ENCODE measurements at places on chromosomes 2 and 18.
A peak's percentile ranks its signal among the peaks of the same experiment; 100 is the strongest.

DNA sequence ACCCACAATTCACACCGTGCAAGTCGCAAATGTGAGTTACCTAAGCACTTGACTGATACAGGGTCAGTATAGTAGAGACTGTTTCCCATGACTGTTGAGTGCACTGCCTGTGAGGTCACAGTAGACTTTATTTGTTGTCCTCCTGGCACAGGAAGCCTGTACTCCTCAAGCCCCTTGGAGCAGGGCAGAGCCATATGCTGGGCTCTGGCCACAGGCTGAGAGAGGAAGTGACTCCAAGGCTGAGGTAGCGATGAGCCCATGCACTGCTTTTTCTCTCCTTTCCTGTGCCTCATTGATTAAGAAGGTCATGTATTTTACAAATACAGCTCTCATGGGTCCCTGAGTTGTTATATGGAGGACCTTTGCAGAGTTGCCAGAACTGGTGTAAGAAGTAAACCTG lies 287.7 kb downstream of the SRBD1 start:
- no peak for DNase-seq

- DNase-seq = no peak
These were observed 46.6 kb upstream of the ATP6V1B1 start for GRCh38 chr2:70888923-70889715.

- DNase-seq = no peak
These were observed 105.6 kb upstream of the ZNF521 start for GRCh38 chr18:25457601-25458000.

GRCh38 chr2:66125951-66126350 lies 309.0 kb upstream of the MEIS1 start:
- DNase-seq = no peak

- DNase-seq = no peak
These were observed 13.4 kb upstream of the DLX2 start for GRCh38 chr2:172116107-172116506.

- DNase-seq = no peak
These were observed 45.9 kb downstream of the FSHR start for GRCh38 chr2:49108436-49108835.

DNA sequence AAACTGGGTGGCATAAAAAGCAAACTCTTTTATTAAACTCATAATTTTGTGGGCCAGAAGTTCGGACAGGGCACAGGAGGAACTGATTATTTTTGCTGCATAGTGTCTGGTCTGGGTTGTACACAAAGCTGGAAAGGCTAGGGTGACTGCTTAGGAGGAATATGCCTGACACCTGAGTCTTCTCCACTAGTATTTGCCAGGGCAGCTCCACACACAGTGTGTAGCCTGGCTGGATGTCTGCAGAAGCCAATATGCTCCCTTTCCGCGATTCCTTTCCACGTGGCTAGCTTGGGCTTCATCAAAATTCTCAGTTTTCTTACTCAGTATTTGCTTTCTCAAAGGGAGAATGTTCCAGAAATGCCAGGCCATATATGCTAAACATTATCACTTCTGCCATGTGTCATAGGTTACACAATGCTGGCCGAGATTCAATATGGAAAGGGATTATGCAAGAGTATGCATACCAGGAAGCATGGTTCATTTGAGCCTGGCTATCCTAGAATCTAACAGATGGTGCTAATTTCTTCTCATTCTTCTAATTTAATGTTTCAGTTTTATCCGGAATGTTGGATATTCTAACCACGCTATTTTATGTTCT lies 142.7 kb upstream of the DOK6 start:
- no peak for DNase-seq

DNA sequence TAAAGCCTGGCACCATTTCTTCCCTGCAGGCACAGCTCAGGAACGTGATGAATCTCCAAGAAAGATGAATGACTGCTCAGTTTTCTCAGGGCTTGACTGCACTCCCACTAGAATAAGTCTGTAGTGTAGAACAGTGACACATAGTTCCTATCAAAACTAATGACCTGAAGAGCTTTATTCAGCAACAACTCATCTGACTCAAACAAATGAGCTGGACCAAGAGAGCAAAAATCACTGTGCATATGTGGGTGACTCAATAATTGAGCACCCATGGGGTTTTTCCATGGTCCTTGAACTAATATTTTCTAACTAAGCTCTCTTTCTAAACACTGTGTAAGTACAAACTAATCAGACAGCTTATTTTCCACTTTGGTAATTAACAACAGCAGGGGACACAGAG lies 61.1 kb upstream of the XDH start:
- DNase-seq = no peak

DNA sequence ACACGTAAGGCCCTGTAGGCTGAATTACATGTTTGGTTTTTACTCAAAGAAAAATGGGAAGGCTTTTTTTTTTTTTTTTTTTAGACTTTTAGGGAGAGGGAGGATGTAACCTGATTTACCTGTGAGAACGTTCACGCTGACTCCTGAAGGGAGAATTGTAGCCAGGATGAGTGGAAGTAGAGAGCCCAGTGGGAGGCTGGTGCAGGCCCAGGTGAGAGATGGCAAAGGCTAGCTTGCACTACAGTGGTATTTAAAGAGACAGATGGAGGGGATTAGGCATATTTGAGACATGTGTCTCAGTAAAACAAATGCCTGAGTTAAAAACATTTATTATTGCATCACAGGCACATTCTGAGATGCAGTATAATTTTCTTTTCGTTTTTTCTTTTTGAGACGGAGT lies 107.9 kb downstream of the CCDC85A start:
- no peak for DNase-seq

DNA sequence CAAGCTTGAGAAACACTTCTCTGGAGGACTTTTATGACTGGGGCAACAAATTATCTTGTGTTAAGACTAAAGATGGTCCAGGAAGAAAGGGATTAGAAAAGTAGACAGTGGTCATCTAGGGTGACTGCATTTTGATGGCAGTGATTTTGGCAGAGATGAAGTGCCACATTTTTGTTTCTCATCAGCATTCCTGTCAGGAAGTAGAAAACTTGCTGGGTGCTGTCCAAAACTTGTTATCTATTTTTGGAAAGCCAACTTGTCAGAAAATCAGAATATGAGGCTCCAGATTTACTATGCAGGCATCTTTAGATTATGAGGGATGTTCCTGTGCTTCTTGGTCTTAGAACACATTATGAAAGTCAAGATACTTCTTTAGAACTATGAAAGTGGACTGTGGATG lies 29.0 kb upstream of the CALCRL start:
- DNase-seq = no peak

GRCh38 chr2:131055169-131056065 lies 37.8 kb downstream of the FAM168B start:
- DNase-seq = no peak

DNA sequence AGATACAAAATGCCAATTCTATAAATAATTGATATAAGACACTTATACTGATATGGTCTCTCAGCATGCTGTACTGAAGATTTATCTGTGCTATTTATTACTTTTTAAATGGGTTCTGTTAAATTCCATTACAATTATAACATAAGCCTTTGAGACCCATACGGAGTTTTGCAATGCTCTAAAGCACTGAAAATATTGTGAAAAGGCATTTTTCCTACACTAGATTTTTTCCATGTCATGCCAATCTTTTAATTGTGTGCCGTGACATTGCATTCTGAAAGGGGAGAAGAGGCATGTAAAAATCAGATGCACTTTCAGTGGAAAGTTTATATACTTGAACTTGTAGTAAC lies 46.5 kb downstream of the EFEMP1 start:
- no peak for DNase-seq

GRCh38 chr2:168519534-168520308 lies 63.6 kb downstream of the CERS6 start:
- DNase-seq = no peak

GRCh38 chr18:567122-567521 lies 13.1 kb upstream of the CETN1 start:
- no peak for DNase-seq

- no peak for DNase-seq
These were observed 76.0 kb upstream of the ASB18 start for GRCh38 chr2:236340251-236340650.

DNA sequence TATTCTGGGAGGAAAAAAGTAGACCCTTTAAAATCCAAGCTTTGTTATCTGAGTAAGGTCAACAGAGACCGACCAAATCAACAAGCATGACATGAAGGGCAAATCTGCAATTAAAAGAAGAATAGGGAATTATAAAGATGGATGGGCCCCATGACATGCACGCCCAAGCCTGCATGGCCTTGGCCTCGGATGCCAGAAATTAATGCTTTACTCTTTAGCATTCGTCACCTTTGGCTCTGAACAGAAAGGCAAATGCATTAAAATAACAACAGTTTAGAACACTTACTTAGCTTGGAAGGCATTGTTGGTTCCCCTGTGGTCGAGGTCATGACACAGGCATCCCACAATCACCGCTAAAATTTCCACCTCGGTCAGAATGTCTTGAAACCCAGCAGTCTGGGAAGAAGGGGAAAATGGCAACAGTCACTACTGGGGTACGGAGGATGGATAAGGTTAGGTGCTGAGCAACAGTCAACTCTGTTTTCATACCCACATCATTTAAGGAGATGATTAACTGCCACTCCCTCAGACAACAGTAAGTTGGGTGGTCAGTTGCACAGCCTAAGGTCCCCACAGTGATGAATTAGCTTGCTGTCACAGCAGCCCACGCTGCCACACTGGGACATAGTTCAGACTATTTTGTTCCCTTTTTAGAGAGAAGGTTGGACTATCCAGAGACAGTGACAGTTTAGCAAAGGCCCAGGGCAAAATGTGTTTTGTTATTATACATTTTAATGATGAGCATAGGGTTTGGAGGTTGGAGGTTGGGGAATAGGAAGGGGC lies 319.1 kb downstream of the AGPS start:
- no peak for DNase-seq

- DNase-seq = peak; percentile 25
These were observed 4.6 kb downstream of the PROC start for GRCh38 chr2:127422559-127423477.

DNA sequence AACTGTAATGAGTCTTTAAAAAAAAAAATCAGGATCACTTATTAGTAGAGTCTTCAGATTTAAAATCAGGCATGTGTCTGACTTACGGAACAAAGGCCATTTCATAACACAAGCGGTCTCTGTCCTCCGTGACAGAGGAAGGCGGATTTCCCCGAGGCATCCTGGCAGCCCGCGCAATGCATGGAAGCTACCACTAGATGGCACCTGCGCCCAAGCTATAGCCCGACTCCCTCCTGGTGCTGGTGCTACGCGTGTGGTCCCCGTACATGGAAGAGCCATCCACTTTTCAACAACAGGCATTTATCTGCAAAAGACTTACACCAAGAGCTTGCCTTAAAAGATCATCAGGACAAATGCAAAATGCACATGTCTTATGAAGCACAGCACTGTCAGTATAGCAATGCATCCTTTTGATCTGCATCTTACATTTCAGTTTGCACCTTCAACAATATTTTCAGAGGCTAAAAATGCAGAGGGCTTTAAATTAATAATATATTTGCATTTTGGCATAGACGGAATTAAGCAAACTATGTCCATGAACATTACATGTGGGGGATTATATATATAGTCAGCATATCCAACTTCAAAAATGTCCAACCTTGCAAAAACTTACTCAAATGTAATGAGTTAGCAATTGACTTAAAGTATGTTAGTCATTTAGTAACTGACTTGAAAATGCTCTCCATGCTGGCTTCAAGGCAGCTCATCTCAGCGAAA lies 96.0 kb downstream of the ZNF516 start:
- peak; percentile 80 for DNase-seq

DNA sequence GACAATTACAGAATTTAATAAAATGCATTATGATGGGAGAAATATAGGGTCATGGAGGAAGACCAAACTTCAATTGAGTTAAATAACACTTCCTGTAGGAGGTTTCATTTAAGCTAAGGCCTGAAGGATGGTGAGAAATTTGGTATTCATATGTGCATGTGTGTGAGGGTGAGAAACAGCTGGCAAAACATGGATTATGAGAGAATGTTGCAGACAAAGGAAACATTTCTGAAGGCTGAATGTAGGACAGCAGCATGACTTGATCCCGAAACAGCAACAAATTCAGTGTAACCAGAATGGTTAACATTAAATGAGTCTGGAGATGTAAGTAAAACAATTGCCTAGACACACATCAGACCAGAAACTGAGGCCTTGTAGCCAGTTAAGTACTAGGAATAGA lies 630.8 kb downstream of the NR4A2 start:
- DNase-seq = no peak

DNA sequence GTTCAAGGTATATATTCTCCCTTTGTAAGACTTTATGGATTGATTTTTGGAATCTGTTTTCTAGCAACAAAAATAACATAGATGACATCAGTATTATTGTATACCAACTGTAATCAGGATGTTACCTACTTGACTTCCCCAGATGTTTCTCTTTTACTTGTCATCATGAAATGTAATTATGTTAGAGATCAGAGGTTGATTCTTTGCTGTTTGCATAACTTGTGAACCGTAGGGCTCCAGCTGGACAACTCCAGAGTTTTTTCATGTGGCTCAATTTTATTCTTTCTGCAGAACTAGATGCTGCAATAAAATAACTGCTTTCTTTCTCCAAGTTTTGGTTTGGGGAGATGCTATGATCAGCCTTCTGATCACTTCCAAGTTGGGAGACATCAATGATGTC lies 58.1 kb downstream of the SPOPL start:
- no peak for DNase-seq

DNA sequence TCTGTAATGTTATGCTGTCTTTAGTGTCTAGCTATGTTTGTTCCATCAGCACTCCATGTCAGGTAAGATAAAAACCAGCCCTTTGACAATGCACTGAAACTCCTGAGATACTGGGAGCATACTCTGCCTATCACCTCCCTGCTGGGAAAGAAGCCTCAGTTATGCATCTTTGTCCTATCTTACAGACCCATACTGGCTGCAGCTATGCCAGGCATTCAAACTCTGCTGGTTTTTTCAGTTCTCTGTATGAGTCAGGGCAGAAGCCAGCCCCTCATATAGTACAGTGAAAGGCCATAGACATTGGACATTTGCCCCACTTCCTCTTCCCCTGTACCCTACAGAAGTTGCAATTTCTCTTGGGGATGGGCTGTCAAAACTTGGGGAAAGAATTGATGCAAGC lies 181.1 kb upstream of the RGPD4 start:
- DNase-seq = no peak

DNA sequence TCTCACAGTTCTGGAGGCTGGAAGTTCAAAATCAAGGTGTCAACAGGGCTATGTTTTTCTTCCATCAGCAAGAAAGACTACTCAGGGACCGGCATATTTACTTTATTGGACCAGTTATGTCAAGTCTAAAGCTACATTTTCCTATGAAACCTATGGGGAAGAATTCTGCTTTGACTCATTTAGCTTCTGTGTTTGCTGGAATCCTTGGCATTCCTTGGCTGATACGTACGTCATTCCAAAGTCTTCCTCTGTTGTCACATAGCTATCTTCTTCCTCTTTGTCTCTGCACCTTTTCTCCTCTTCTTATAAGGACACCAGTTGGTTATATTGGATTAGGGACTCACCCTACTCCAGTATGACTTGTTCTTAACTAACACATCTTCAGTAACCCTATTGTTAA lies 137.4 kb upstream of the FBXO11 start:
- no peak for DNase-seq

- no peak for DNase-seq
These were observed 67.3 kb downstream of the SH3RF3 start for GRCh38 chr2:109196081-109196875.

- no peak for DNase-seq
These were observed 449.6 kb downstream of the SPAG16 start for GRCh38 chr2:213733893-213734292.

GRCh38 chr18:49904871-49905555 lies 91.7 kb upstream of the ACAA2 start:
- no peak for DNase-seq

All from CD4-positive, alpha-beta T cell treated with Interleukin-6 for 4 hours (primary cell).